Activated CD4-positive, alpha-beta T cell treated with anti-CD3 and anti-CD28 coated beads, Interleukin-2, amount 50 U/mL, for 4 hours (primary cell): ENCODE measurements at places on chromosomes 3 and 15.
A peak's percentile ranks its signal among the peaks of the same experiment; 100 is the strongest.

GRCh38 chr15:66820481-66821176 is 118.6 kb downstream of the SMAD6 start:
- no peak for DNase-seq

GRCh38 chr15:92974183-92974915 is 74.2 kb downstream of the CHD2 start:
- no peak for DNase-seq

GRCh38 chr3:113794526-113794925 is 44.1 kb upstream of the GRAMD1C start:
- DNase-seq: no peak

GRCh38 chr3:55286693-55287092 is 200.4 kb downstream of the WNT5A start:
- DNase-seq: no peak

DNA sequence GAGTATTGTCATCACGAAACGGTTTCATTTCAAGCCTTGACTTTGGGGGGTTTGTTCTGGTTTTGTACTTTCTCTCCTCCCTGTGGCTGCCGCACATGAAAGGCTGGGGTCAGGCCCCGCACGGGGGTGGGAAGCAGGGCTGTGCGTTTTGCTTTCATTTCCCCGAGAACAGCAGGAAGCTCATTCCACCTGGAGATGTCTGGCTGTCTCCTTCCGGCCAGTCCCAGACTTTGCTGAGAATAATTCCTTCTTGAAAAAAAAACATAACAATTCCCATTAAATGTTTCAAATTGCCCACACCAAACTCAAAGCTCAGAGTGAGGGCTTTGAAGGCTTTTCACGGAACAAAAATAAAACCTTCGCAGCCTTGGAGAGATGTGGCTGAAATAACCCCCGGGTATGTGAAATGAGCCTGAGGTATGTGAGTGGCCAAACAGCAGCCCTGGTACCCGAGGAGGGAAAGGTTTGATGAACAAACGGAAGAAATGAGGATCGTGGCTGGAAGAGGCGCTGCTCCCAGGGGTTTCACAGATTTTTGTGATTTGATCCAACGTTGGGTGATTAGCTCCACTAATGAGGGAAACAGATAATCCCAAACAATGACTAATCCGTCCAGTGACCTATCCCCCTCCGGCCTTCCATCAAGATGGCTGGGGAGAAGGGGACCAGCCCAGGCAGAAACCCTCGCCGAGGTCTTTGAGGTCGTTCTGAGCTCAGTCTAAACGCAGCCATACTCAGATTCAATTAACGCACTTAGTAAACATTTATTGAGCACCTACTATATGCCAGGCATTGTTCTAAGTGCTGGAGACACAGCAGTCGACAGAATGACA is 126.9 kb upstream of the MEF2A start:
- no peak for DNase-seq

GRCh38 chr3:46909535-46910161 is 32.1 kb downstream of the PTH1R start:
- DNase-seq: peak; percentile 73

DNA sequence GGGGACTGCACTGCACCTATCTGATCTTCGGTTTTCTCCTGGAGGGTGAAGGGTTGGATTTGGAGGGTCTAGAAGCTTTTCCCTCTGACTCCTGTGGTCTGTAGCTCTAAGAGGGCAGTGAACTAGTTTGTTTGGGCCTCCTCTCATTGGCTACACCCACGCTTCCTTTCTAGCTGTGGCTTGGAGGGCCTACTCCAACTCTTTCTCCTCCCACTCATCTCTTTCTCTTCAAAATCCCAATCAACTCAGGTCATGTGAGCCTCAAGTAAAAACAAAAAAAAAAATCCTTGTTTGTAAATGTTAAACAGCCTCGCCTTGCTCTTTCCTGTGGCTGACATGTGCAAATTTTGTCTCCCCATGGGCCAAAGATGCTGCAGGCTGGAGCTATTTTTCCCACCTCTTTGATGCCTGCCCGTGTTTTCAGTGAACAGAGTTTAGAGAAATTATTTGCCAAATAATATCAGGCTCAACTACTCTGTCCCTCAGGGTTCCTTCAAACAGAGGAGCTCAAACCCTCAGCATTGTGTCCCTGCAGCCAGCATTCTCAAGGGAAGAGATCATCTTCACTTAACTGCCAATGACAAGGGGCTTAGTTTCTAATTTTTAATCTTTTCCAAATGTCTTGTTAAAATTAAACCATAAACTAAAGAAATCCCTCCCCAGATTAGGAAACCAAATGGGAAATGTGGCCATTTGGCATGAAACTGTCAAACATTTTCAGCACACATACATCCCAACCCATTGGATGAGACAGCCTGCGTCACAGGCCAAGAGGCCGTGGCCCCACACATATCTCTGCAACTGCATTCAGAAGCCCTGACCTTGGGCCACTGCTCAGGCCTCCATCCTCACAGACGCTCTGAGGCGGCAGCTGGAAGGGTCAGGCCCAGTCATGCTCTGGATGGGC is 114.8 kb upstream of the THBS1 start:
- no peak for DNase-seq

- no peak for DNase-seq
Measured at GRCh38 chr3:80233576-80233975, 465.8 kb upstream of the ROBO1 start.

- no peak for DNase-seq
Measured at GRCh38 chr3:39962581-39962980, 153.2 kb downstream of the MYRIP start.

DNA sequence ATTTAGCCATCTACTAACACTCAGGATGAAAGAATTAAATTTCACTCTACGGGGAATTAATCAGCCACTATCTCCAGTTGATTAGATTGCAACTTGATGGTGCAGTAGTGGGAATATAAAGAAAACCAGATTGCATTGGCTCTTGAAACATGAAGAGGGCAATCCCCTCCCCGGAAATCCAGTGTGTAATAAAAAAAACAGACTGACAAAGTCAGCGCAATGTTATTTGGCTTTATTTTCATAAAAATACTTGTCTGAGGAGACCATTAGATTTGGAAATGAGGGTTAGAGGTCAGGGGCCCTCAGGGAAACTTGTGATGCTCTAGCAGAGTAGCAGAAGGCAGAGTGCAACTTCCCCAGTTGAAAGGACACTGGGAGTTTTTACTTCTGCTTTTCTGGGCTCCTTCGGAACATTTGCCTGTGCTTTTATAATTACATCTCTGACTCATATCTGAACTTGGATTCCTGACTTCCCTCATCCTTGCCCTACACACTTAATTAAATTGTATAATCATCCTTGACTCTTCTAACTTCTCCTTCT is 326.8 kb downstream of the TUSC7 start:
- DNase-seq: no peak

- DNase-seq: no peak
Measured at GRCh38 chr15:78291698-78292097, 7.7 kb downstream of the SKIC8 start.

DNA sequence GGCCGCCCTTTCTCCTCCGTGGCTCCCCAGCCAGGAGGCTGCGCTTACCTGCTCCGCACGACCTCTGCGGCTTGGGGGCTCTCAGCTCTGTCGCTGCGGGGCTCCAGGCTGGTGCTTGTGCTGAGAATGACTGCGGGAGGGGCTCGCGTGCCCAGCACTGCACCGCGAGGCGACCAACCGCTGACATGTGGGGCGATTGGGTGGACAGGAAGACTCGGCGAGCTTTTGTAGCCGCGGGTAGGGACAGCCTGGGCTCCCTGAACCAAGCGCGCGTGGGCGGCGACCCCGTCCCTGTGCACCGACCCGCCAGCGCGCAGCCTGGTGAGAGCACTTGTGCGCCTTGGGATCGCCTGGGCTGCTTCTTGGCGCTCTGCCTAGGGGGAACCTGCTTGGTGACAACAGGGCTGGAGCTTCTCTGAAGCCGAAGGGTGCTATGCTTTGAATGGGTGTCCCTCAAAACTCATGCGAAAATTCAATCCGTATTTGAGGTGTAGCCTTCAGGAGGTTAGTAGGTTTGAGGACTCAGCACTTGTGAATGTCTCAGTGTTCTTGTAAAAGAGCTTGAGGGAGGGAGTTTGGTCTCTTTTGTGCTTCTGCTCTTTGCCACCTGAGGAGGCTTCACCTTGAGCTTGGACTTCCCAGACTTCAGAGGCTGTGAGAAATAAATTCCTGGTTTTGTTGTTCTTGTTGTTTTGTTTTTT is 50.4 kb downstream of the IL12A start:
- DNase-seq: no peak

DNA sequence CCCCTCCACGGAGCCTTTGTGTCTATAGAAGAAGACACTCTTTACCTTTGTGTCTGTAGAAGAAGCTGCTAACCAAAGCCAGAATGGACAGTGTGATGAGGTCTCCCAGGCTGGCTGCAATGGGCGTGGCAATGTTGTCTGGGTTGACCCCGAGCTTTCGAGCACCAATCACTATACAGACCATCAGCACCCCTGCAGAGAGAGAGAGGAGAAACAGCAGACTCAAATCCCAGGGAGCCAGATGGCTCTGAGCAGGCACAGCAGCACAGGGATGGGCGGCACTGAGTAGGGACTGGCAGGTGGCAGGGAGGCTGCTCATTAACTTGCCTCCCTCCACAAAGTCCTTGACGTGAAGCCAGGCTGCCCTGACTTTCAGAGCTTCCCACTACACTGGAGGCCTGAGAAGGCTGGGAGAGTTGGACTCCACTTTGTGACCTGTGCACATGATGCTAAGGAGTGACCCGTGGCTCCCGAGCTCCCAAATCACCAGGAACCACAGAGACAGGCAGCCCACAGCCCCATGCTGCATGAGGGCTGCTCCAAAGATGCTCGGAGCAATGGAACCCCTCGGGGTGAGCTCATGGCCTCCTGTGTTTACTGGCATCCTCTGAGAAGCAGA is 53.9 kb downstream of the ROPN1B start:
- no peak for DNase-seq

- DNase-seq: no peak
Measured at GRCh38 chr15:100966997-100967396, 47.8 kb downstream of the LRRK1 start.

- no peak for DNase-seq
Measured at GRCh38 chr3:49296781-49297411, 19.9 kb upstream of the C3orf62 start.

DNA sequence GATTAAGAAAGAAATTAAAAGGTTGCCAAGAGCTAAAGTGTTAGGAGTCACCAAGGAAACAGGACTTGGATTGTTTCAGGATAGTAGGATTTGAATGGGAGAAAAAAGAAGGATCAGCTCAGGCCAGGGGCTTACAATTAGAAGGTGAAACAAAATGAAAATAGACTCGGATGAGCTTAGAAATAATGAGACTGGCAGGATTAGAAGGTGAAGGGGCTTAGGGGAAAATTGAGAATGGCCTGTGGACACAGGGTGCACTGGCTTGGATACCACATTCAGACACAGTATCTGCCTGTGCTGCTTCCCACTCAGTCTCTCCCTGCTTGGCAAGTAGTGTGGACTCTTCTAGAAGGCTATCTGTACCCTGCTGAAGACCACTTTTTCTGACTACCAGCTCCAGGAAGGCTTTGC is 206.1 kb upstream of the ATP10A start:
- DNase-seq: no peak

- DNase-seq: no peak
Measured at GRCh38 chr3:76097589-76097969, 312.2 kb upstream of the ZNF717 start.

- no peak for DNase-seq
Measured at GRCh38 chr3:16516695-16517481, 3.4 kb upstream of the RFTN1 start.

DNA sequence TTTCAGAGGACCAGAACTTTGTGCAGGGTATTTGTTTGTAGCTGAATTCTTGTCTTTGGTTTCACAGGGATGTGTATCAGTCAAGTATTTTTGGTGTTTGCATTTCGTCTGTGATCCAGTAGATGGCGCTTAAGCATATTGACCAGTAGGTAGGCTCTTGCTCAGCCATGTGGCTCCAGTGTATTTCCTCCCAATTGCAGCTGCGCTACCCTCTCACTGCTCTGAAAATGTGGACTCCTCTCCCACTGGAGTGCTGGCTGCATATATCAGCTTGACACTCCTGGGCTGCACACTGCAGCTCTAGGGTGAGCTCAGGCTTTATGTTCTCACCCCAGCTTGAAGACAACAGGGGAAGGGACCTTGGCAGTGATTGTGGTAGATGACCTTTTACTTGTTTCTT is 1264.3 kb upstream of the ALCAM start:
- DNase-seq: no peak

- DNase-seq: no peak
Measured at GRCh38 chr15:78276064-78276943, 11.9 kb downstream of the DNAJA4 start.

GRCh38 chr15:92149465-92149864 is 244.2 kb upstream of the ST8SIA2 start:
- DNase-seq: no peak

GRCh38 chr15:65773386-65774111 is 18.5 kb downstream of the DENND4A start:
- DNase-seq: no peak

DNA sequence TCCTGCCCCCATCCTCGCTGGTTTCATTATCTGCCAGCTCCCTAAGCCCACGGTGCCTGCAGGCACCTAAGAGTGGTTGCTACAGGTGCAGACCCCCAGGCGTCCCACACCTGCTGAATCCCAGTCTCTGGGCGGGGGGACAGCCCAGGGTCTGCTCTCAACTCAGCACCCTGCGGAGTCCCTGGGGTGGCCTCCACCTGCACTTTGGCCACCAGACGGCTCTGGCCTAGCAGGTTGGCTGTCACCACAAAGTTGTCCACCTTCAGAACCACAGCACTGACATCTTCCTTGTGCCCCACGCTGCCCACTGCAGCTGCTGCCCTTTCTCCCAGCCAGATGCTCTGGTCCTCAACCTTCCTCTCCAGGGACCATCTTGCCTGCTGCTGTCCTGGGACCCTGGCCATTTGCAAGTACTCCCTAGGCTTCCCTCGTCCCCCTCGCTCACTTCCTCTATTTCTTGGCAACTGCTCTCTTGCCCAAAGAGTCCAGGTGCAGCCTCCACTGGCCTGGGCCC is 34.9 kb upstream of the SNRPA1 start:
- no peak for DNase-seq

DNA sequence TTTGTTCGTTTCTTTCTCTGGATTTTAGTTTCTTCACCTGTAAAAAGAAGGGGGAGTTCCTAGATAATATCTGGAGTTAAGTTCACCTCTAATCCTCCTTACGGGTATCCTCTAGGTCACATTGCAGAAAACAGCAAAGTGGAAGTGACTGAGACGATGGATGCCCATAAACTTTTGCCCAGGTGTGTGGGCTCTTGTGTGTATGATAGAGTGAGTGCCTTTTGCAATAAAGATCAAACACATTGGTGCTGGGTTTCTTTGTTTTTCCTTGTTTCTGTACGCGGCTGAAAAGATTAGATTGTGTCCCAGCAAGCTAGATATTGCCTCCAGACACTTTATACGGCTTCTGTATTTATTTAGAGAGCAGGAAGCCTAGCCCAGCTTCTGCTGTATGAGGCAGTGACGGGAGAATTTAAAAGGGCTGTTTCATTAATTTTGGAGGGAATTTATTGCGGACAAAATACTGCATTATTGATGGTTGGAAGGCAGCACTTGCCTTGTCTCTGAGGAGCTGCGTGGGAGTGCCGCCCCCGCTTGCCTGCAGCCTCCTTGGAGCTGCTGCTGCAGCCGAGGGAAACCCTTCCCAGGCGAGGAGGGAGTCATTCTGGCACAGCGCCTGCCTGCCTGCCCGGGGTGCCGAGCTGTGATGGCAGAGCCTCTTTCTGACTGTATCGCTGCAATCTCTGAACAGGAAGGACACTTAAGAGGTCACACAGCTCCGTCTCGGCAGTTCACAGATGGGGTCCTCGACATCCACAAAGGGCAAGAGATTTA is 38.5 kb downstream of the PYDC2 start:
- DNase-seq: no peak

GRCh38 chr3:5260992-5261501 is 73.5 kb downstream of the EDEM1 start:
- no peak for DNase-seq

- no peak for DNase-seq
Measured at GRCh38 chr15:67885175-67885523, 45.3 kb upstream of the RNU6-1 start.

GRCh38 chr3:99761415-99762165 is 56.1 kb upstream of the CMSS1 start:
- DNase-seq: no peak
